ENCODE measurements at places on chromosomes 1 and 21.

GRCh38 chr1:15028102-15028501, 125.4 kb upstream of the TMEM51 start:
- DNase-seq = no peak

DNA sequence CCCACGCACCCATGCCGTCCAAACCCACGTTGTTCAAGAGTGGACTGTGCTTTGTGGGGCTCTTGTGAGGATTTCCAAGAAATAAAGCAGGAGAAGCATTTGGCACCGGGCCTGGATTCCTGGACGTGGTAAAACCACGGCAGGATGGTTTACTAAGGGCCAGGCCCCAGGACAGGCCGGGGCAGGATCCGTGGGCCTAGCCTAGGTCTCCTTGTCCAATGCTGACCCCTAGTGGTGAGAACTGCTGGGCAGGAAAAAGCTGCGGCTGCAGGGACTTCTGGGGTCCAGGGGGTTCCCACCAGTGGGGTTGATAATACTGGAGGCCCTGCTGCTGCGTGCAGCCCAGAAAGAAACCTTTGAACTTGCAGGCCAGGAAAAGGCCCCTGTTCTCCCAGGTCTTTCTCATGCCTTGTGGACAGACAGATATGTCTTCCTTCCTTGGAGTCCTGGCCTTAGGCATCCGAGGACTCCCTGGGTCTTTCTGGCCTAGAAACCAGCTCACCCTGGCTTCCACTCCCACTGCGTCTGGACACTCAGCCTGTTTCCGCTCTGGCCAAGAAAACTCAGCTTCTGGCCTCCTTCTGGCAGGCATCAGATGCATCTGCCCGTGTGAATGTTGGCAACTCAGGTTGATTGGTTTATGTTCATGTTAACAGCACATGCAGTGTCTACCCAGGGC, 106.9 kb upstream of the TMEM51 start:
- DNase-seq = peak; percentile 69

- DNase-seq = no peak
These were observed 99.5 kb downstream of the CACHD1 start for GRCh38 chr1:64569411-64569810.

- DNase-seq = no peak
These were observed 10.3 kb upstream of the PROX1 start for GRCh38 chr1:213977486-213977842.

GRCh38 chr1:22930240-22930912, 42.3 kb downstream of the LACTBL1 start:
- peak; percentile 47 for DNase-seq

DNA sequence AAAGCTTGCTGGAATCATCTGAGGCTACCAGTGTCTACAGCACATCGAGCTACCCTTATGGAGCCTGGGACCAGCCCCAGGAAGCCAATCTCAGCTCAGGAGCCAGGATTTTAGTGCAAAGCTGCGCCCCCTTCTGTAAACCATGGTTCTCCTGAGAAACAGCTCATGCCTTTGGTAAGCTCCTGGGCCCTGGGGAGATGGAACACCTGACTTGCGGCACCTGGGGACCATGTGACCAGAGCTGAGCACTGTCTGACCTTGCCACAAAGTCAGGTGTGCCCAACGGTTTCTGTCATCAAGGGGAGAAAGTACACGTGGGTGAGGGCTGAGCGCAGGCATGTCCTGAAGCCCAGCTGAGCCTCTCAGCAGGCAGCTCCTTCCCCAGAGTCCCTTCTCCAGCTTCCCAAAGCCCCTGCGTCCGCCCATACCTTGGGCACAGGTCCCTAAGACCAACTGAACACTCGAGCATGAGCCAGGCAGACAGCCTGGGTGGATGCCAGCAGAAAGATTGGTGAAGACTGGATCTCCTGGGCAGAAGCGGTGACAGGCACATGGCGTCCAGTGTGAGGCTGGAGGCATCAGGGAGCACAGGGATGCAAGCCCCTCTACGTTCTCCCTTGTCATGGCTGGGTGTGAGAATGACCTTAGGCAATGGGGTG, 57.9 kb upstream of the TENT5B start:
- no peak for DNase-seq

- no peak for DNase-seq
These were observed 536.9 kb upstream of the ADGRL4 start for GRCh38 chr1:79543394-79543793.

GRCh38 chr1:193607787-193608186, 421.4 kb upstream of the B3GALT2 start:
- DNase-seq = no peak

GRCh38 chr1:239169276-239169675, 217.1 kb upstream of the CHRM3 start:
- DNase-seq = no peak

DNA sequence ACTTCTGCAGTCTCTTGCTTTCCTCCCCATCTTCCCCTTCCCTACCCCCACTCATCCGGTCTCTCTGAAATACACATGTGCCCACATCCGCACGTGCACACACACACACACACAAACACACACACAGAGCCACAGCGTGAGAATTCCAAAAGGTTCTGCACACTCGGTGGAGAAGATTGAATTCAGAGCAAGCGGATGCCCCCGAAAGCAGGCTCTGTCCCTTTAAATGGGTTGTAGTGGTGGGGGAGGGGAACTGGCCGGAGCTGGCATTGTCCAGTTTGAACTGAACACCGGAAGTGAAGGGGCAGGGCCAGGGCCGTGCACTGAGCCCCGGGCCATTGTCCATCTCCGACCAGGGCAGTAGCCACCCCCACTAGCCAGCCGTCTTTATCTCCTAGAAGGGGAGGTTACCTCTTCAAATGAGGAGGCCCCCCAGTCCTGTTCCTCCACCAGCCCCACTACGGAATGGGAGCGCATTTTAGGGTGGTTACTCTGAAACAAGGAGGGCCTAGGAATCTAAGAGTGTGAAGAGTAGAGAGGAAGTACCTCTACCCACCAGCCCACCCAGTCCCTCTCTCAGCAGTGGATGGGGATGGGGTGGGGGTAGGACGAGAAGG, 1.3 kb upstream of the LIN28A start:
- no peak for DNase-seq

GRCh38 chr1:247241691-247242090, 14.2 kb upstream of the VN1R5 start:
- DNase-seq = no peak

DNA sequence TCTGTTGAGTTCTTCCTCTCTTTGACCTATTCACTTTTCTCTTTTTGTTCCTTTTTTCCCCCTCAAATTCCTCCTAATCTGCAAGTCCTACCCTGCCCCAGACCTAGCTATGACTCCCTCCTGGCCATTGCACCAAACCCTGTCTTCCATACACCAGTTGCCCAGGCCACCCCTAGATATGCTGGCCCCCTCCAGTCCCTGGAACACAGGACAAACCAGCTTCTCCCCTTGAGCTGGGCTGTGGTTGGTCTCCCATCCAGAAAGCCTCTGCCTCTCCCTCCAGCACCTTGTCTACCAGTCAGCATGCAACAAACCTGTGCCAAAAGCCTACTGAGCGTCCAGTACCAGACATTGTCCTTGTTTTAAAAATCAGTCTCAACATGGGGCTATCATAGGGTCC, 59.4 kb downstream of the ELK4 start:
- DNase-seq = no peak

DNA sequence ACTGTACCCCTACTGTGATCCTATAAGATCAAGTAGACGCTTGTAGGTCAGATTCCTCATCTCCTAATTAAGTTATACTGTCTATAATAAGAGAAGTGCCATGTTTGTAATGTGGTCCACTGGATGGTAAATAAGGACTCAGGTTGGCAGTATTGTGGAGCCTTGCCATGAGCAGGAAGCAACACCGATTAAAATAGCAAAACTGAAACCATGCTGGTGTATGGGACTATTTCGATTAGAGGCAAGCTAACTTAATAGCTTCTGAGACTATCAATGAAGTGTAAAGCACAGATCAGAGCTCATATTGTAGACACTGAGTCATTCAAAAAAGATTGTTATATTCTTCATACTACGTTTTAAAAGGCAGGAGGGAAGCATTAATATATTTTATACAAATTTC, 348.8 kb downstream of the HHAT start:
- DNase-seq = no peak

DNA sequence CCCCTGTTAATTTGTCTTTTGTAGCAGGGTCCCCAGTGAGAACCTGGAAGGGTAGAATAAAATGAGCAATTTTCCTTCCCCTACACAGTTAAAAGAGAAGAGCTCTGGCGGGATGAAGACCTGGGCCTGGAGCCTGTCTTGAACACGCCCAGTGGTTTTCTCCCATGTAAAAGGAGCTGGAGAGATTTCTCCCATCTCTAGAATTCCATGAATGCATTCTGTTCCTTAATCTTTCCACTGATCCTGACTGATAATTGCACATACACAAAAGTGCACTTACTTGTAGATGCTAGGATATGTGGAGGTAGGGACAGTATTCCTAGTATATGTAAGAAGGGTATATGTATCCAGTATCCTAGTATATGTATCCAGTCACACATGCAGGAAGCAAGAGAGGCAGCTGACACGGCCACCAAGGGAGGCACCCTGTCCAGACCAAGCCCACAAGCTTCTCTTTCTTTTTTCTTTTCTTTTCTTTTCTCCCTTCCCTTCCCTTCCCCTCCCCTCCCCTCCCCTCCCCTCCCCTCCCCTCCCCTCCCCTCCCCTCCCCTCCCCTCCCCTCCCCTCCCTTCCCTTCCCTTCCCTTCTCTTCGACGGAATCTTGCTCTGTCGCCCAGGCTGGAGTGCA, 11.9 kb upstream of the PKNOX1 start:
- DNase-seq = no peak

DNA sequence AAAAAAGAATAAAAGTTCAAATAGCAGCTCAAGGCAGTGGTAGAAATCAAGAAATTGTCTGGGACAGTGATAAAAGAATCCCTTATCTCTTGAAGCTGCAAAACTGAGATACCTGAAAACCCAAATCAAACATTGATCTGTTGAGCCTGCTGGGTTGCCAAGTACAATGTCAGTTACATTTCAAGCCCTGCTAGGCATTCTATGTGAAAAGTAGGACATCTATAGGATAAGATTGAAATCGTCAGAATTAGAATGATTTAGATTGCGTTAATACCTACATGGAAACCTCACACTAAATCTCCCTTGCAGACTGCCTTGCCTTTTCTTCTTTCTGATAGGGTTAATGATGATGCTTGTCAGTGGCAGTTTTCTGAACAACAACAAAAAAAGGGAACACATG, 1684.4 kb upstream of the B3GALT2 start:
- no peak for DNase-seq

- no peak for DNase-seq
These were observed 15.8 kb downstream of the HSPG2 start for GRCh38 chr1:21921100-21921875.

DNA sequence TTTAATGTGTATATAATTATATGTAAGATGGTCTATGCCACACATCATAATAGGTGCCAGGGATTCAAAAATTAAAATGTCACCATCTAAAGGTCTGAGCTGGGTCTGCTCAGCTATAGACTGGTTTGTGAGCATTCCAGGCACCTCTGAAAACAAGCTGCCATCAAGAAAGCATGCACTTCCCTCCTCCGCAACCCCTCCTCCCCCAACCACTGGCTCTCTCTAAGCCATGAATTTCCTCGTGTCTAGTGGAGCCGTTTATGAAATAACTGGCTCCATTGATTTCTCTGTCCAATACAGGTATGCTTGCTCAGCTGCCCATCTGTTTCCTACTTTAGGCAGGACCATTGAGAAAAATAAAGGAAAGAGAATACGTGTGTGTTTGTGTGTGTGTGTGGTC, 522.6 kb upstream of the PLXNA2 start:
- no peak for DNase-seq

DNA sequence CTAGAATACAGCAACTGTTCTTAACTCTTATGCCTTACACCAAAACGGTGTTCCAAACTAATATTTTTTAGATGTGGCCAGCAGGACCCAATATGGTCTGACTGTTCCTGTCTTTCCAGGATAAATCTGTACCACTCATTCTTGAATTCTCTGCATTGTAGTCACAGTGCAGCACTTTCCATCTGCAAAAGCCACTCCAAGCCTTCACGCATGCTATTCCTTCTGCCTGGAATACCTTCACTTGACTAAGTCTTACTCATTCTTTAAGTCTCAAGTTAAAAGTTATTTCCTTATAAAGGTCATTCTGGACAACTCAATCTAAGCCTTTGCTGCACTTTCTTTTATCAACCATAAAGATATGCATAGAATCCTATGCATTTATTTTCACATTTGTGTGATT, 1194.5 kb downstream of the PLA2G4A start:
- DNase-seq = no peak

- DNase-seq = no peak
These were observed 180.0 kb downstream of the TTLL7 start for GRCh38 chr1:83818916-83819315.

DNA sequence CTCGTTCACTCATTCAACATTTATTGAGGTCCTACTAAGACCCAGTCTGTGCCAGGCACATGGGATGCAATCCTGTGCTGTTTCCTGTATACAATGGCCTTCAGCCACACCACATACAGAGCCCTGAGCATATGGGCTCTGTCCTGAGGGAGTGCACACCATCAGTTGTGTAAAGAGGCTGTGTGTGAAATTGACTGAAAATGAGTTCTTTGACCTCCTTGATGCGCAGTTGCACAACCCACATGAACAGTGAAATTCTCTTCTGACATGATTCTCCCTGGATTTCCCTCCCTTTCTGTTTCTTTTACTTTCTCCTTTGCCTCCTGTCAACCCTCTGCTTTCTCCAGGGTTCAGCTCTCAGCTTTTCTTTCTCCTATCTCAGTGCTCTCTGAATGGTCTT, 6.3 kb upstream of the SYT6 start:
- no peak for DNase-seq

DNA sequence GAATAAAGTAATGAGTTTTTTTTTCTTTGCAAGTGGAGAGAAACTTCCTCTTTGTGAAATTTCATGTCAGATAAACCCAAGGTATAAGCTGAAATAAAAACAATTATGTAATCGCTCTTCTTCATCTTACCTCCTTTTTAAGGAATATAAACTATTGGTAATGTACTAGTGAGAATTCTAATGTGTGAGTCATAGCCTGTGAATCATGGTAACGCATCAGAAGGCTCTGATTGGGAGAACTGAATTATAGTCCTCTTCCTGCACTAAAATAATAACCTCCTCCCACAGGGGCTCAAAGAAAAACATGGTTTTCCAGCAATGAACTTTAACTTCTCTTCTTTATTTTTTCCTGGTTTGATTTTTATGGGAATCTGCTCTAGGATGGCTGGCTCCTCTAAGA, 57.1 kb upstream of the COX20 start:
- no peak for DNase-seq

- no peak for DNase-seq
These were observed 23.0 kb upstream of the RBBP5 start for GRCh38 chr1:205144751-205145150.

- DNase-seq = no peak
These were observed 157.0 kb upstream of the CACNA1E start for GRCh38 chr1:181326348-181326747.

DNA sequence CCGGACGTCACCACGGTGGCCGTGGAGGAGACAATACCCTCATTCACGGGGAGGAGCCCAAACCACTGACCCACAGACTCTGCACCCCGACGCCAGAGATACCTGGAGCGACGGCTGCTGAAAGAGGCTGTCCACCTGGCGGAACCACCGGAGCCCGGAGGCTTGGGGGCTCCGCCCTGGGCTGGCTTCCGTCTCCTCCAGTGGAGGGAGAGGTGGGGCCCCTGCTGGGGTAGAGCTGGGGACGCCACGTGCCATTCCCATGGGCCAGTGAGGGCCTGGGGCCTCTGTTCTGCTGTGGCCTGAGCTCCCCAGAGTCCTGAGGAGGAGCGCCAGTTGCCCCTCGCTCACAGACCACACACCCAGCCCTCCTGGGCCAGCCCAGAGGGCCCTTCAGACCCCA, 7.0 kb downstream of the TNFRSF14 start:
- DNase-seq = no peak

GRCh38 chr1:90127288-90127953, 132.5 kb downstream of the ZNF326 start:
- no peak for DNase-seq

- no peak for DNase-seq
These were observed 16.7 kb downstream of the FRRS1 start for GRCh38 chr1:99749504-99750347.
